Naive thymus-derived CD8-positive, alpha-beta T cell (primary cell): ENCODE measurements at places on chromosomes 6 and 20.

- DNase-seq: no peak
Measured at GRCh38 chr6:164045082-164045481, 630.6 kb downstream of the QKI start.

- DNase-seq: no peak
Measured at GRCh38 chr6:154012852-154013251, 26.2 kb upstream of the OPRM1 start.

GRCh38 chr6:90484903-90485302, 102.0 kb downstream of the MAP3K7 start:
- DNase-seq: no peak

DNA sequence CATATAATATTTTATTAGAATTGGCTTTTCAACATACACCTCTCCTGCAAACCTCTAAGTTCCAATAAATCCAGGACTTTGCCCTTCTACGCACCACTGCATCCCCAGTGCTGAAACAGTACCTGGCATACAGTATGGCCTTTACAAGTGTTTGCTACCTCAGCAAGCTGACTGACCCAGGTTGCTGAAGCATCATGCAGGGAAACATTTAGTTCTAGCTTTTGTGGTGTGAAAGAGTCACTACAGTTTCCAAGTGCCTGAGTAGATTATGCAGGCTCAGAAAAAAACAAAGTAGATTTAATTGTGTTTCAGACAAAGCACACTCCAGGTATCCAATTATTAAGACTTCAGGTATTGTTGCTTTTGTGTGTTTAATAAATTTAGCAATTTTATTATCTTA, 614.2 kb upstream of the NRSN1 start:
- DNase-seq: no peak

DNA sequence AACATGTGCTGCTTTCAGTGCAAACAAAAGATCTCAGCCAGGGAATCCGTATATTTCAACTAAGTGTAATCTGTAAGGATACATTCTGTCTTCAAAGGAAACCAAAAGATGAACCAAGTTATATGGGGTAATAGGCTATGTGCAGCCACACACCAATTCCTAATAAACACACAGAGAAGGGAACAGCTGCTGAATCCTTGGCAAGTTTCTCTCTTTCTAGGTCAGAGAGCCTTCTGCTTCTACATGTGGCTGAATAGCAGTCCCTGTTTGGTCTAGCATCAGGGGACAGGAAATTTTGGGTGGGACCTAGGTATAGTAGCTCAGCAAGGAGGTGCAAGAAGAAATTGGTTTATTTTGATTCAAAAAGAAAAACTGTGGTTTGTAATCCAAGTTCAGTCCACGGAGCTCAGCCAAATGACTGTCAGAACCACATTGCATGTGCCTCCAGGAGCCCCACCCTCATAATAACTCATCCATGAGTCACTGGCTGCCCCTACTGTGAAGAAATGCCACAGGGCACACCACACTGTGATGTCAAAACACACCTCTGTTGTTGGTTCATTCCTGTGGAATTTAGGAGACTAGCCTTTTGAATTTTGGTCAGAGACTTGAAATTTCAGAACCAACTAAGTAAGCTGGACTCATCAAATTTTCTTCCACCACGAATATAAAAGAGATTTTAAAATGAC, 21.1 kb downstream of the SPTLC3 start:
- DNase-seq: no peak

- DNase-seq: no peak
Measured at GRCh38 chr20:6053776-6054688, at the start of gene LRRN4. Gene LRRN4, minus strand, starts transcription at chr20:6054060. Its CDS starts 1,261 bp downstream, at chr20:6052799.

DNA sequence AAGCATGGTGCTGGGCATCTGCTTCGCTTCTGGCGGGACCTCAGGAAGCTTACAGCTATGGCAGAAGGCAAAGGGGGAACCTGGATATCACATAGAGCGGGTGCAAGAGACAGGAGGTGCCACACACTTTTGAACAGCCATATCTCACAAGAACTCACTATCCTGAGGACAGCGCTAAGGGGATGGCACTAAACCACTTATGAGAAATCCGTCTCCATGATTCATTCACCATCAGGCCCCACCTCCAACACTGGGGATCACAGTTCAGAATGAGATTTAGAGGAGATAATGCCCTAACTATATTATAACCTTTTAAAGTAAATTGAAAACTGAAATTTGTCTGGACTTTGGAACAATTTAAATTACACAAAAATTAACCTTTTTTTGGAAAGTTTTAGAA, 37.8 kb upstream of the SUMO4 start:
- DNase-seq: no peak

GRCh38 chr20:34312024-34312460, 8.9 kb upstream of the AHCY start:
- DNase-seq: no peak

- DNase-seq: no peak
Measured at GRCh38 chr20:48718786-48719578, 108.8 kb downstream of the PREX1 start.

GRCh38 chr6:3752531-3753227, 1.2 kb upstream of the PXDC1 start:
- no peak for DNase-seq

DNA sequence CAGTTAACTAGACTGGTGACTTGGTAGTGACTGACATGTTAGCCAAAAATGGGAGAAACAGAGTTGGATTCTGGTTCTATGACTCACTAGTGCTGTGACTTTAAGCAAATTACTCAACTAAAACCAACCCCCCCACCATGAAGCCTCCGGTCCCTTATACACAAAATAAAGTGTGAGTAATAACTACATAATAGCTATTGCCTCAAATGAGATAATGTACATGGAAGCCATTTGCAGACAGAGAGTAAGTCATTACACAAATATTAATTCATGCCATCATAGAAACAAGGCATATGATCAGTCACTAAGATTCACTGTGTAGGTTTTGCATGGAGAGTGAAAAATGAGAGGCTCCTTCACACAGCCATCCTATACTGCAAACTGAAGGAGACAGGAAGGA, 111.9 kb downstream of the HIVEP2 start:
- no peak for DNase-seq

DNA sequence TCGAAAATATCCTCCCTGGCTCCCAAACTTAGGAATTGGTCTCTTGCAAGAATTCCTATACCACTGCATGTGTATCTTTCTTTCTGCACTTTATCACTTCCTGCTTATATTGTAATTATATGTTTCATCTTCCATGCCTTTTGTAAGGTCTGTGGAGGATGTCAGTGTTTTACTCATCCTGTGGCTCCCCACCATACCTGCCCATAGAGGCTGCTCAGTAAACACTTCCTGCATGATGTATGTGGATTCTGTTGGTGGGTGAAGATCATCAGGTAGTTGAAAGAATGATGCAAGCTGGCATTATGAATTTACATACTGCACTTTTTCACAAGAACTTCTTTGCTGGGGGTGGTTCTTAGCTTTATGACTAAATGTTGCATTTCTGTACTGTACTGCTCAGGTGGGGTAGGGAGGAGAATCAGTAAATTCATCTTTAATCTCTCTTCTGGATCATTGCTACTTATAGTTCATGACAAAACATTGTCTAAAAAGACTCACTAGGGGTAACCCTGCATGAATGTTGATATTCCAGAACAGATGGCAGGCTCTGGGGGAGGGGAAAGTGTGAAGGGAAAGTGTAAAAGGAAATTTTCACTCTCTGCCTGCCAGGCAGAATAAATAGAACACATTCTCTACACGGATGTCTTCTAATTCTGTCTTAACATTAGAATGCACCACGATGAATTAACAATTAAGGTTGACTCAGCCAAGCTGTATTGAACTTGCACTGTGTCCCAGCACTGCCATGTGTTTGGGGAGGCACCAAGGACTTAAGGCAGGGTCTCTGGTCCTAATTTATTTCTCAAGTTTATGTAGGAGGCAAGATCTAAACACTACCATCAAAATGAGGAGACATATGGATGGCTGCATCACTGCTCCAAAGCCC, 36.0 kb upstream of the KLHL31 start:
- DNase-seq: no peak
